ENCODE measurements at places on chromosomes 1 and 21. TPM values are rescaled to one million over a fixed set of nuclear protein-coding genes. Genes with fewer than 3 reads are reported as not detected.
A peak's percentile ranks its signal among the peaks of the same experiment; 100 is the strongest.

- peaks cover 12% of the 10 kb centered on the region for H3K27me3 ChIP-seq
- H3K4me3 ChIP-seq, result no peak overlapping the region
- H3K4me1 ChIP-seq, result no peaks in the 10 kb centered on the region
- no peaks in the 10 kb centered on the region for H3K36me3 ChIP-seq
- H3K27ac ChIP-seq, result no peak overlapping the region
Measured at GRCh38 chr1:209383422-209383821, 200.1 kb upstream of the CAMK1G start.

RALGPS2 gene
- 16.5 TPM for total RNA-seq

GSTM4 gene
- total RNA-seq, result 31.1 TPM

GRCh38 chr1:5959087-5959486, 33.1 kb downstream of the NPHP4 start:
- H3K27ac ChIP-seq, result no peak overlapping the region
- H3K4me1 ChIP-seq, result peaks cover 16% of the 10 kb centered on the region
- H3K4me3 ChIP-seq, result no peak overlapping the region
- H3K36me3 ChIP-seq, result peaks cover 4% of the 10 kb centered on the region
- H3K27me3 ChIP-seq, result no peaks in the 10 kb centered on the region

RASSF5 gene
- total RNA-seq, result 240 TPM

DNA sequence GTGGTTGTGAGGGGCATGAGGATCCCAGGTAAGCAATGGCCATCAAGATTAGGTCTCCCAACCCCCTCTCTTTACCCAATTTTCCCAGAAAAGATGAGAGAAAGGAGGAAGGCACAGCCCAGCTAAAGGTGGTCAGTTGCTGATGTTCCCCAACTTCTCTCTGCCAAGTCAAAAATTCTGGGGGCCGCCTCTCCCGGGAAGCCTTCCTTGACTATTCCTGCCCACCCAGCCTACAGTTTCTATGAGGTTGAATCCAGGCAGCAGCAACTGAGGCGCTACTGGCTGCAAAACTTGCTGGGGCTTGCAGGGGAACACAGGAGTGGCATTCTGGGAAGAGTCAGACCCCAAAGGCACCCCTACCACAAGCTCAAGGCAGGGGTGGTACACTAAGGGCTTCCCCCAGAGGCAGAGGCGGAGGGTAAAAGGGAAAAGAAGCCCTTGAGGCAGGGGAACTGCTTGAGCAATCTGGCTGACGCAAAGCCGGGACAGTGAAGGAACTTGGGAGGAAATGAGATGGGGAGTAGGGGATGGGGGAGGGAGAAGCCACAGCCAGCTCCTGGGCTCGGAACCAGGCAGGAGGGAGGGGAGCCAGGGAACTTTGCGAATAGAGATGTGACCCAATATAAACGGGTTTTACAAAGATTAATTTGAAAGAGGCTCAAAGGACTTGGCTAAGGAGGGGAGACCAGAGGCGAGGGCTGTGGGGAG, 31.2 kb downstream of the SDC3 start:
- no peak for DNase-seq
- H3K4me1 ChIP-seq, result no peaks in the 10 kb centered on the region
- no peak overlapping the region for H3K27ac ChIP-seq
- peaks cover 39% of the 10 kb centered on the region for H3K27me3 ChIP-seq
- H3K4me3 ChIP-seq, result no peak overlapping the region

GRCh38 chr1:228149406-228150119, at the start of gene GJC2:
GJC2 (plus strand) TSS chr1:228149930; CDS start chr1:228157759, 7,829 bp downstream.
- H3K36me3 ChIP-seq, result no peaks in the 10 kb centered on the region
- peaks cover 6% of the 10 kb centered on the region for H3K4me1 ChIP-seq
- DNase-seq, result no peak
- H3K27ac ChIP-seq, result no peak within 1 kb of the TSS
- H3K4me3 ChIP-seq, result no peak within 1 kb of the TSS

- no peak for DNase-seq
- no peak overlapping the region for H3K4me3 ChIP-seq
- no peaks in the 10 kb centered on the region for H3K27me3 ChIP-seq
- no peaks in the 10 kb centered on the region for H3K4me1 ChIP-seq
- H3K36me3 ChIP-seq, result no peaks in the 10 kb centered on the region
- no peak overlapping the region for H3K27ac ChIP-seq
Measured at GRCh38 chr1:4021136-4021973, 121.3 kb upstream of the C1orf174 start.

DNA sequence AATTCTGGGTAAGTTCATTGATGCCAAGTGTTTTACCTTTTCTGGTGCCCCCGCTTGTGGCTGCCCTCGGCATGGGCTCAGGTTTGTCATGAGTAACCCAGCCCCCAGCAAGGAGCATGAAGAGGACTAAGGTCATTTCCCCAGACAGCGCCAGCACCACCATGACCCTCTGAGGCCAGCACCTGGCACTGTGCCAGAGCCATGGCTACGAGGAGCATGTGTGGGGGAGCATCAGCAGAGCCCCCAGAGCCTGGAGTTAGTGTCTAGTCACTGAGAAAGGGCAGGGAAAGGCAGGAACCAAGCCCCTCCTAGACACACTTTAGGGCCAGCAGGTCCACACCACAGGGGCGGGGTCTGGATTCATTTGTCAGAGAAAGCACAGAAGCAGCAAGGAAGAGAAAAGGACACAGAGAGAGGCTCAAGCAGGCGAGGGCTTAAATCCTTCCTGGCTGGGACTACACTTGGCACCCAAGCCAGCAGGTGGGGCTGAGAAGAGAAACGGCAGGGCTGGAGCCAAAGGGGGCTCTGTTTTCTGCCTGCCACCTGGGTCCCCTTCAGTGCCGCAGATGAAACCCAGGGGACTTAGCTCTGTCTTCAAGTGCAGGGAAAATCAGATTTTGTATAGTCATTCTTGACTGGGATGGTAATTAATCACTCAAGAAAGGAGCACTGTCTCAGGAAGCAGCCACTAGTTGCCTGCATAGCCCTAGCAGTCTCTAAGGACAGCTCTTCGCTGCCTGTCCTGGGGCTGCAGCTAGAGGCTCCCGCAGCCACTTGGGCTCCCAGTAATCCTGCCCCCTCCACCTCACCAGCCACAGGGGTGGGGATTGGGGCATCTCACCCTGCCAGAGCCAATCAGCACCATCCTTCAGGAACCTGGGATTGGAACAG, 79.6 kb upstream of the ZC3H12A start:
- no peaks in the 10 kb centered on the region for H3K36me3 ChIP-seq
- no peaks in the 10 kb centered on the region for H3K4me1 ChIP-seq
- no peak overlapping the region for H3K4me3 ChIP-seq
- H3K27ac ChIP-seq, result no peak overlapping the region
- no peak for DNase-seq

DNA sequence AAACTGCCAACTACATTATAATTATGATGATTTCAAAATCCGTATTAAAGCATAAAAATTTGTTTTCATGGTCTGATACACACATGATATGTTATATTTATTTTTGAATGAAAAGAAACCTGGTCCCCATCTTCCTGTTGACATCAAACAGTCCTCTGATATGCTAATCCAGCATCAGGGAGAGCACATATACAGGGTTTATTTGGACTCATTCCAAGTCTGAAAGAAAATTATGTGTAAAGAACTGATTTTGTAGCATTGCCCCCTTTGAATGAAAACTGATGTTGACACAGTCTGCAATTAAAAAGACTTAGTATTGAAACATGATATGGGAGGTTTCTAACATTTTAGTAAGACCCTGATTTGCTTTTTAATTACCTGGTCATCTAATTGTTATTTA, 119.4 kb downstream of the NEK7 start:
- no peaks in the 10 kb centered on the region for H3K36me3 ChIP-seq
- no peak overlapping the region for H3K4me3 ChIP-seq
- DNase-seq, result no peak

DNA sequence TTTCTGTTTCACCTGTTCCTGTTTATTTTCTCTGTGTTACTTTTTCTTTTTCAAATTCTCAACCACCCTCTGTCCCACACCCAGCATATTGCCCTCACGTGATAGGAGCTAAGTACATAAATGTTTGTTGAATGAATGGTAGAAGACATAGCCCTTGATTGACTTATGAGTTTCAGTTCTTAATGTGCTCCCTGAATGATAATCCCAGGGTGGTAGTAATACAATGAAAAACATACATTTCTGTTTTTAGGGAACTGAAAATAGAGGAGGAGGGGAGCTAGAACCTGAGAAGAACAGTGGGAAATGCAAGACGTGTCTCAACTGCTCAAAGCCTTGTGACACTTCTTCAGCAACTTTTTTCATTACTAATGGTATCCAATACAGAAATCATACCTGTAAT, 147.1 kb downstream of the SPATA46 start:
- DNase-seq, result no peak
- no peak overlapping the region for H3K27ac ChIP-seq
- no peaks in the 10 kb centered on the region for H3K36me3 ChIP-seq
- no peaks in the 10 kb centered on the region for H3K4me1 ChIP-seq
- H3K4me3 ChIP-seq, result no peak overlapping the region

- H3K4me3 ChIP-seq, result no peak overlapping the region
- H3K36me3 ChIP-seq, result no peaks in the 10 kb centered on the region
- DNase-seq, result no peak
- H3K4me1 ChIP-seq, result no peaks in the 10 kb centered on the region
- no peaks in the 10 kb centered on the region for H3K27me3 ChIP-seq
- H3K27ac ChIP-seq, result no peak overlapping the region
Measured at GRCh38 chr21:33733601-33734000, 91.3 kb downstream of the ITSN1 start.

- no peak for DNase-seq
- H3K4me1 ChIP-seq, result peaks cover 13% of the 10 kb centered on the region
- no peak overlapping the region for H3K4me3 ChIP-seq
- peaks cover 7% of the 10 kb centered on the region for H3K27me3 ChIP-seq
Measured at GRCh38 chr21:38181096-38181495, 75.7 kb upstream of the KCNJ15 start.

DNA sequence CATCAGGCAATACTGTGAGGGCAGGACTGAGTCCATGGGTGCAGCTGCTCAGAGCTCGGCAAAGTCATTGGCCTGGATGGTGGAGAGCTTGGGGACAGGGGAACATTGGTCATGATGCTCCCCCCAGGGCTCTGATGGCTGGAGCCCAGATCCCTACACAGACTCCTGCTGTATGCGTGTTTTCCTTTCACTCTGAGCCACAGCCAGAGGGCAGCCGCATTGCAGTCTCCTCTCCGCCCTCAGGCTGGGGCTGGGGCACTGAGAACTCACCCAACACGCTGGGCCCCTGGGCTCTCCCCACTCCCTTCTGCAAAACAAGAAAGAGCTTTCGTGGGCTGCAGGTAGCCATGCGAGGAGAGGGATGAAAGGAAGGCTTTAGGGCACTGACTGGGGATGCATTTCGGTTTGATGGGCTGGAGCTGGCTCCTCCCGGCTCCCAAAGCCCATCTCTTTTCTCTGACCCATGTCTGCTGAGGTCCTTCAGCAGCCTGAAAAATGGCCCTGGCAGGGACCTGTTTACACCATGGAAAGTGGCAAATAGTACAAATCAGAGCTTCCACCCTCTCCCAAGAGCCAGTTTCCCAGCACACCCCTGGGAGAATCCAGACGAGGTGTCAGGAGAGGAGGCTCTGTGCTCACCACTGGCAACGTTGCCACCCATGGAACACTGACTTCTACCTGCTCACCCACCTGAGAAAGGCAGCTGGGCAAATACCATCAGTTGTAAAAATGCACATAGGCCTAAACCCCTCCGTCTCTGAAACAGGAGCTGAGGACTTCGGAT, 43.8 kb downstream of the CAPN2 start:
- H3K4me3 ChIP-seq, result no peak overlapping the region
- no peak for DNase-seq
- H3K27me3 ChIP-seq, result no peaks in the 10 kb centered on the region
- no peaks in the 10 kb centered on the region for H3K36me3 ChIP-seq
- no peaks in the 10 kb centered on the region for H3K4me1 ChIP-seq

PLEKHA6 gene
- total RNA-seq, result 0.31 TPM

DNA sequence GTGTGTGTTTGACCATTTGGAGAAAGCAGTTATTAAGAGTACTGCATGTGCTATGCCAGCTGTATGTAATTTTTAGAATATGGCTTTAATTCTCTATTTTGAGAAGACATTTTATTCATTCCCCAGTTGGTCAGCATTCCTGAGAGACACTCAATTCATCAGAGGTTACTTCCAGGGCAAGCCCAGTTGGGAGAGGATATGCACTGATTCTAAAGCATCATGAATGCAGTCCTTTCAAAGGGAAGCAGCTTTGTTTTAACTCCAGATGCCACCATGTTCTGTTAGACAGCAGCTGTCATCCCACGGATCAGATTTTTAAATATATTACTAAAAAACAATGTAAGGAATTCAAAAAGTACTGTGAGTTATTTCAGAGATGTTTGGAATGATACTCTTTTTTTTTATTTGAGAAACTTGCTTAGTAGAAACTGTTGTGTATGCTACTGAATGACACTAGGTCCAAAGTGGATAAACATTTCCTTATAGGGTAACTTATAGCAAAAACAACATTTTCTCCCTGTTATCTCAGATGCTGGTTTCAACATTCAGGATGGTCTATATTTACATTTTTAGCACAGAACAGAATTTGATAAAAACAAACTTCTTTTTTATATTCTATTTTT, 149.5 kb upstream of the B3GALT2 start:
- H3K27ac ChIP-seq, result no peak overlapping the region
- no peak for DNase-seq
- peaks cover 9% of the 10 kb centered on the region for H3K36me3 ChIP-seq
- no peak overlapping the region for H3K4me3 ChIP-seq
- no peaks in the 10 kb centered on the region for H3K27me3 ChIP-seq

ACTN2 gene
- total RNA-seq, result not detected

DNA sequence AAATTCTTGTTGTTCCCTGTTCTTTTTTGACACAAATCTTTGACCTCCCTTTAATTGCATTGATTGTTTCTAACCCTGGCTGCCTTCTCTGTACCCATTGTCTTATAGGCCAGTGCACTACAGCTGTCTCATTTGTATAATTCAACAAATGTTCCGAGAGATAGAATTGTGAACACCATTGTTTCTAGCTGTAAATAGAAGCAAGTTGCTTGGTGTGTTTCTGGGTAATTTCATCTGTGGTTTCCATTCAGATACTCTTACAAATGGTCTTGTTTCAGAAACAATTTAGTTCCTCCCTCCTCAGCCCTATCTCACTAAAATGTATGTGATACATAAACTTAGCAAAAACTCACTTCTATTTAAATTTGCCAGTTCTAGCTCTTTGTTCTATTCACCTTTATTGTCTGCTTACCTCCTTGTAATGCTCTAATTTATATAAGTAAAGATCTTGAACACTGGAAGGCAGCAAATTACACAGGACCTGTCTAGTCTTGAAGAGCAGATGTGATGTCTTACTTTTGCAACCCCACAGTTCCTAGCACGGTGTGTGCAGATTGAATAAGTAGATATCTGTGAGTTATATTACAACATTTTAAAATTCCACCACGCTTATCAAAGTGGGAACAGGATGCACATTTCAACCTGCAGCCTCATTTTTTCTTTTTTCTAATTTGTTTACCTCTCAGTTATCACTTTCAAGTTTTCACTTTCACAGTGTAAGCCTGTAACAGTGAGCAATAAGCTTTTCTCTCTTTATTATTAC, 515.6 kb upstream of the ZP4 start:
- H3K4me3 ChIP-seq, result no peak overlapping the region
- H3K27ac ChIP-seq, result no peak overlapping the region
- no peak for DNase-seq
- no peaks in the 10 kb centered on the region for H3K36me3 ChIP-seq
- no peaks in the 10 kb centered on the region for H3K27me3 ChIP-seq

PLA2G2C gene
- 3.1 TPM for total RNA-seq

GRCh38 chr1:153921803-153922075, 1.0 kb downstream of the GATAD2B start:
- no peaks in the 10 kb centered on the region for H3K27me3 ChIP-seq
- peak overlapping the region; percentile 91 for H3K27ac ChIP-seq
- H3K4me3 ChIP-seq, result peak overlapping the region; percentile 91
- peaks cover 59% of the 10 kb centered on the region for H3K4me1 ChIP-seq
